ENCODE measurements at places on chromosomes 4 and X.

GRCh38 chrX:44202596-44202995 lies 140.9 kb downstream of the EFHC2 start:
- H3K4me3 ChIP-seq: no peak overlapping the region
- no peak for DNase-seq
- no peak overlapping the region for H3K27ac ChIP-seq
- H3K36me3 ChIP-seq: peaks cover 1% of the 10 kb centered on the region
- no peaks in the 10 kb centered on the region for H3K4me1 ChIP-seq

- no peak within 1 kb of the TSS for H3K4me3 ChIP-seq
- no peak for DNase-seq
- no peaks in the 10 kb centered on the region for H3K4me1 ChIP-seq
- H3K36me3 ChIP-seq: no peaks in the 10 kb centered on the region
Observed at GRCh38 chrX:100643956-100644860, at the start of gene SRPX2. Gene SRPX2, plus strand, starts transcription at chrX:100644199. Its CDS starts 2,124 bp downstream, at chrX:100646323.

DNA sequence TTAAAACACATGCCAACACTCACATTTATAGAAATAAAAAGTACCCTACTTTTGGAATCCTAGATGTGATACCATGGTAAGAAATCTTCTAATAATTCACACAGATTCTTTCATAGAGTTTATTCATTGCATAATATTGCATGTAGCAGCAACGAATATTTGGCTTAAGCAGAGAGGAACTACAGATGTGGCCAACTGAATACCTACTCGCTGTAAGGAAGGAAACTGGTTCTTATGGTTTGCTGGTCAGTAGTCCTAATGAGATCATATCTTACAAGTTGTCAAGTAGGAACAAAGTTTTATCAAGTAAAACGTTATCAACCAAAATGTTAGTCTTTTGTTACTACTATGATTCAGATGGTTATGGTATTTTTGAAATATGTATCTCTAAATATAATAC lies 996.1 kb downstream of the PDHA2 start:
- H3K4me1 ChIP-seq: no peaks in the 10 kb centered on the region
- H3K27me3 ChIP-seq: no peaks in the 10 kb centered on the region
- H3K27ac ChIP-seq: no peak overlapping the region
- no peak overlapping the region for H3K4me3 ChIP-seq
- no peak for DNase-seq
- no peaks in the 10 kb centered on the region for H3K36me3 ChIP-seq

DNA sequence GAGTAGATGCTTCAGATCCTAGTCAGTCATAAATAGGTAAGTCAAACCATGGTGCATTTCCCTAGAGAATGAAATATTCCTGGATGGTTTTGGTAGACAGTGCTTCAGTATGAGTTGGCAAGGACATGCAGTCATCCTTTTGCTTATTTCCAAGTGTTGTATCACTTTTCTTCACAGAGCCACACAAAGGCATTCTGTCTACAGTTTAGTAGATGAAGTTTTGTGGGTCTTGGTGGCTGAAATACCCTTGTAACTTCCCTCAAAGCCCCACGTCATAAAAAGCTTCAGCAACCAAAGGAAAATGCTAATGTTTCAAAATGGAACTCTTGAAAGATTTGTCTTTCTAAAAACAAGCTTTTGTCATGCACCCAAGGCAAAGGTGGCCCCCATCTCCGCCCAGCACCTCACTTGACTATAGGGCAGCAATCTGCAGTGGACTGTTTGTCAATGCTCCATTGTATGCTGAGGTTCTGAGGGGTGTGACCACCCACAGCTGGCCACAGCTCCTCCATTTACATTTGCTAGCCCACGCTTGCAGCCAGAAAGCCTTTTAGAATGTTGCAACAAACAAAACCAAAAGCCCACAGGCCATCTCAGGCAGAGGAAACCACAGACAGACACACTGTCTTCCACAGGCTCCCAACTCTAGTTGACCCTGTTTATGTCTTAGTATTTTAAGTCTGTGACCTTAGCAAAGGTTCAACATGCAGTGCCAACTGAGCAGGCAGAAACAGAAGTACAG lies 87.1 kb upstream of the FAM9C start:
- H3K4me3 ChIP-seq: no peak overlapping the region
- DNase-seq: no peak
- H3K36me3 ChIP-seq: no peaks in the 10 kb centered on the region
- peaks cover 11% of the 10 kb centered on the region for H3K27me3 ChIP-seq
- no peak overlapping the region for H3K27ac ChIP-seq
- H3K4me1 ChIP-seq: peaks cover 4% of the 10 kb centered on the region

DNA sequence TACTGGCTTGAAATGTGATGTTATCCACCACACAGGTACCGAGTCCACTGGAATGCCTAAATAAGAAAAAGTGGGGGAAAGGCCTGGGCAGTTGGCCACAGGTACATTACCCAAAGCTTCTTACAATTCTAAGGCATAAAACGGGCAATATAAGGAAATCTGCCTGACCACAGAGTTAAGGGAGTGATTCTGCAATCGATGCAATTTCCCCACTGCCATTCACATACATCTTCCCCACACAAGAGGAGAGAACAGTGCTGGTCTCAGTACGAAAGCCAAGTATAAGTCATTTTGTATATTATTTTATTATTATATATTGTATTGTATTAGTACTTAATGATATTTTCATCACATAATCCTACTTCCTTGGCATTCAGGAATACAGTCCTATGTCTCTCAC lies 30.6 kb downstream of the RFC1 start:
- H3K27ac ChIP-seq: no peak overlapping the region
- peaks cover 14% of the 10 kb centered on the region for H3K4me1 ChIP-seq
- H3K36me3 ChIP-seq: peaks cover 17% of the 10 kb centered on the region

- no peak for DNase-seq
- H3K27me3 ChIP-seq: peaks cover 3% of the 10 kb centered on the region
- no peak overlapping the region for H3K27ac ChIP-seq
Observed at GRCh38 chrX:662126-662525, 31.5 kb downstream of the SHOX start.

DNA sequence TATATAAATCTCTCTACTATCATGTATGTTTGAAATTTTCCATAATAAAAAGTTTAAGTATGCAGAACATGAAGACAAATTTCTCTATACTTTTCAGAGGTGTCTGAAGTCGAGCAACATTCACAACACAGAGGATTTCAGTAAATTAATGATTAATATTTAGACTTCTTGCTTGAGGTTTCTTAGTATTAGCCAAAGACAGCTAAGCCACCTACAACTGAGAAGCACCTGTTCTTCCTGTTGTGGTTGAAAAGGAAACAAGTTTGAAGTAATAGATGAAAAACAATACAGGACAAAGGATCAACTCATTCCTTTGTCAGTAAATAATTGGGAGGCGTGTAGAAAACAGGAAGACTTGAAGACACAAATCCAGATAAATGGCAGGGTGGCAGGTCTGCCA lies 21.1 kb downstream of the SCML1 start:
- H3K4me3 ChIP-seq: no peak overlapping the region
- no peak overlapping the region for H3K27ac ChIP-seq
- no peak for DNase-seq
- no peaks in the 10 kb centered on the region for H3K36me3 ChIP-seq
- H3K4me1 ChIP-seq: peaks cover 2% of the 10 kb centered on the region
- peaks cover 7% of the 10 kb centered on the region for H3K27me3 ChIP-seq

DNA sequence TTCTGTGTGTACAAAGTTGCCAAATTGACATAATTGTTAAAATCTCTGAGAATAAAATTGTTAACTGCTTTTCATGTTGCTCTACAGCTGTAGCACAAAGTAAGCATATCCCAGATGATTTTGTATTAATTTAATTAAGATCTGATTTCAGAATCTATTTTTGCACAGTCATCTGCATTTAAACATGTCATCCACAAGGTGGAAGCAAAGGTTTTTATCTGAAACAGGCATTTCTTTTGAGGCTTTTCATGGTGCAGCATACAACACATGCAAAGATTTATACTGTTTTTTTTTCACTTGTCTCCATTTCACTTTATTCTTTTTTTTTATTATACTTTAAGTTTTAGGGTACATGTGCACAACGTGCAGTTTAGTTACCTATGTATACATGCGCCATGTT lies 51.2 kb downstream of the GC start:
- peaks cover 5% of the 10 kb centered on the region for H3K27me3 ChIP-seq
- H3K27ac ChIP-seq: no peak overlapping the region
- H3K4me3 ChIP-seq: no peak overlapping the region
- no peak for DNase-seq

DNA sequence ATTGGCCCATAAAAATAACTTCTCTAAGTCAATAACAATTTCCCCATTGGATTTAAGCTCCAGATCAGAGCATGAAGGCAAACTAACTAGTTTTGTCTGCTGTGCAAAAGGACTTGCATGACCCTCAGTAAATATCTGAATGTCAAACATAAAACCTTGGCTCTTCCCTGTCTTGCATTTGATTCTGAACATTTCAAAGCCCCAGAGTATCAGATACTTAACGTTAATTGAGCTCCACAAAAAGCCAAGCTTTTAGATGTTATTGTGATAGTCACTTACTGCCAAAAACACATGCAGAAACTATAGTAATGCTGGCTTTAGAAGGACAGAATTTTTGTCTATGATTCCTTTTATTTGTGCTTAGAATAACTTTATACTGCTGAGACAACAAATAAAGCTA lies 664.2 kb downstream of the ADGRL3 start:
- H3K4me1 ChIP-seq: no peaks in the 10 kb centered on the region
- H3K4me3 ChIP-seq: no peak overlapping the region
- no peak overlapping the region for H3K27ac ChIP-seq
- H3K36me3 ChIP-seq: no peaks in the 10 kb centered on the region
- no peaks in the 10 kb centered on the region for H3K27me3 ChIP-seq

DNA sequence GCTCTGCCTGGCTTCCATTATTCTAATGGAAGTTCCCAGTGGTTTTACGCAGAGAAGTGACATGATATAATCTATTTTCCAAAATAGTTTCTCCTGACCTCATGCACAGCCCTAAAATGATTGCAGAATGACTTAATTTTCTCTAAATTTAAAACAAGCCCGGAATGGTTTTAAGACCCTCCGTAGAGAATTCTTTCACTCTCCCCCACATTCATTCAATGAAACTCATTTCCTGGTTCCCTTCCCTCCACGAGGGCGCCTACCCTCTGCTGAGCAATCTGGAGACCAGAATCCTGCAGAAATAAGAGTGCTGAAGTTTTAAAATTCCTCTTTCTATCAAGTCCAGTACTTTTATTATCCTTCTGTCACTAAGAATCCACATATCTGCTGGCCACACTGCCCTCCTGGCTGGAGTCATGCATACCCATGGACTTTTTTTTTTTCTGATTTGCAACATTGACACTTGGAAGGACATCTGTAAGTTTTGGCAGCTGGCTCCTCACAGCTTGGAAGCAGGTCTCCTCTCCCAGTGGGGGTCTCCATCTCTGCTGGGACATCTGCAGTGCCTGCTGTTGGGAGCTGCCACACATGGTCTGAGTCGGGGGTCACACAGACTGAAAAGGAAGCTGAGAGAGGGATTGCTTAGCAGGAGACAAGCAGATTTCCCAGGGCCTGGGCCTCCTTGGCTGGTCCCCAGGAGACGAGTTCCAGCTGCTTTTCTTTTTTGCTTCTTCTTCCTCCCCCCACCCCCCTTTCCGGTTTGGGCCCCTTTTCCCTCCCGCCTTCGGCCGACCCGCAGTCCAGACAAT lies 86.1 kb downstream of the SOWAHB start:
- H3K27ac ChIP-seq: no peak overlapping the region
- no peak overlapping the region for H3K4me3 ChIP-seq
- no peaks in the 10 kb centered on the region for H3K36me3 ChIP-seq
- no peak for DNase-seq

GRCh38 chr4:5409972-5410618 lies 298.3 kb downstream of the EVC2 start:
- H3K4me3 ChIP-seq: no peak overlapping the region
- H3K36me3 ChIP-seq: peaks cover 8% of the 10 kb centered on the region
- no peaks in the 10 kb centered on the region for H3K27me3 ChIP-seq
- H3K4me1 ChIP-seq: peaks cover 5% of the 10 kb centered on the region

- no peaks in the 10 kb centered on the region for H3K27me3 ChIP-seq
- H3K27ac ChIP-seq: no peak overlapping the region
- no peaks in the 10 kb centered on the region for H3K4me1 ChIP-seq
- DNase-seq: no peak
Observed at GRCh38 chrX:69959712-69960111, 90.0 kb downstream of the AWAT2 start.

DNA sequence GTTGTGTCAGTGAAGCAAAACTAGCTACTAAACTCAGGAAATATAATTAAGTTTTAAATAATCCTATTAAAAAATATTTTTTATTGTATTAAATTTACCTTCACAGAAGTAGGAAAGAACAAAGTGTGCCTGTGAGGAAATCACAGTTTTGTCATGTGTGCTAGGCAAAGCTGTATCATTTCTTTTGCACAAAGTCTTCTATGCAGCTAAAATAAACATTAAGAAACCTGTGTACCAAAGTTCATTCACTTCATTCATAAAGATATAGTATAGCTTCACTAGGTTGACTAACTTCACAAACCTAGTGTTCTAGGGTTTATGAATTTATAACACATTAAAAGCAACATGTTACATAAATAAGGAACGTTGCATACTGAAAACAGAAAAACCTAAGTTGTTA lies 131.0 kb downstream of the PDS5A start:
- H3K4me3 ChIP-seq: no peak overlapping the region
- H3K27me3 ChIP-seq: no peaks in the 10 kb centered on the region
- H3K27ac ChIP-seq: no peak overlapping the region

GRCh38 chrX:47283015-47283771 lies 50.4 kb downstream of the USP11 start:
- DNase-seq: peak; percentile 0
- H3K4me1 ChIP-seq: no peaks in the 10 kb centered on the region
- no peaks in the 10 kb centered on the region for H3K36me3 ChIP-seq
- no peak overlapping the region for H3K4me3 ChIP-seq
- no peak overlapping the region for H3K27ac ChIP-seq
- H3K27me3 ChIP-seq: no peaks in the 10 kb centered on the region

Measured in stimulated activated naive B cell treated with anti-CD40 and anti-IgM and Interleukin-4, amounts not matched to agents 10 μg/mL and 1 μg/mL and 100 μg/mL, for 72 hours (primary cell).